ENCODE measurements at places on chromosomes 1 and 21.

DNA sequence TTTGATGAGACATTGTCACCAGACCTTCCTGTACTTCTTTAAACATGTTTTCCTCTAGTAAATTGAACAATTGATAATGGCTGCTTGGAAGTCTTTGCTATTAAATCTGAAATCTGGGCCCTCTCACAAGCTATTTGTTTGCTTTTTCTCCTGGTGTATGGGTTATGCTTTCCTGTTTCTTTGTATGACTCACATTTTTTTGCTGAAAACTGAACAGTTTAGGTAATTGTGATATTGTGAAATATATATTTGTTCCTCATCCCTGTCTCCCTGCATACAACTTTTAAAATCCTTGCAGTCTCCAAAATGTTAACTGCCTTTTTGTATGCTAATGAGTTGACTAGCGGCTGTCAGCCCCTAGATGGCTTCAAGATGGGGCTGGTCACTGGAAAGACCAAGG lies 61.6 kb downstream of the MAP3K21 start:
- no peak for DNase-seq

GRCh38 chr1:119266386-119266785 lies 102.2 kb upstream of the HAO2 start:
- DNase-seq = no peak

DNA sequence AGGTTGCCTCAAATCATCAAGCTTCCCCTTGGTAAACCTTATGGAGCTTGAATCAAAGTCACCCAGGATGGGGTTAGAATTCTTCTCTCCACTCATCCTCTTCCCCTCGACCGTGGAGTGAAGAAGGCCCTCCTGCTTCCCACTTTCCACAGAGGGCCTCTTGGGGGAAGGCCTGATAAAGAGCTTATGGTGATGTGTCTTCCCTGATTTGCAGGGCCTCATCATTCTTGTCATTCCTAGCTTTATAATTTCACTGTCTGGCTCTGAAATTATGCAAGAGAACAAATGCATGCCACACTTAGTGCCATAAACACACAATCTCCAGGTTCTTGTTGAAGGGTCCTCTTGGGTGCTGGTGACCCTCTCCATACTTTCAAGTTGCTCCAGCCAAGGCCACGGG lies 101.2 kb downstream of the HMGB4 start:
- no peak for DNase-seq

- DNase-seq = no peak
Observed at GRCh38 chr1:4602462-4603294, 51.7 kb upstream of the AJAP1 start.

GRCh38 chr21:38925923-38926322 lies 120.2 kb downstream of the ETS2 start:
- peak; percentile 91 for DNase-seq

DNA sequence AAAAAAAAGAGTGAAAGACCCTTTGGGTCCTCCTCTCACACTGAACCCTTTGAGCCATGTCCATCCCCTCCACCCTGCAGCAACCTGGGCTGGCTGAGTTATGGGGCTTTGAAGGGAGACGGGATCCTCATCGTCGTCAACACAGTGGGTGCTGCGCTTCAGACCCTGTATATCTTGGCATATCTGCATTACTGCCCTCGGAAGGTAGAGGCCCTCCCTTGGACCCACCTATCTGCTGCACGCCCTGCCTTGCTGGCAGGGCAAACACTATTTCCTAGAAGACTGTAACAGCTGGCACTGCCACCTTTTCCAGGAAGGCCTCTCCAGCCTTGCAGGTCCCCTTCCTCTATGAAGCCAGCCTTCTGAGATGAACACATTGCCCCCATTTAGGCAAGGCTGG lies 1.1 kb downstream of the SLC50A1 start:
- DNase-seq = no peak

DNA sequence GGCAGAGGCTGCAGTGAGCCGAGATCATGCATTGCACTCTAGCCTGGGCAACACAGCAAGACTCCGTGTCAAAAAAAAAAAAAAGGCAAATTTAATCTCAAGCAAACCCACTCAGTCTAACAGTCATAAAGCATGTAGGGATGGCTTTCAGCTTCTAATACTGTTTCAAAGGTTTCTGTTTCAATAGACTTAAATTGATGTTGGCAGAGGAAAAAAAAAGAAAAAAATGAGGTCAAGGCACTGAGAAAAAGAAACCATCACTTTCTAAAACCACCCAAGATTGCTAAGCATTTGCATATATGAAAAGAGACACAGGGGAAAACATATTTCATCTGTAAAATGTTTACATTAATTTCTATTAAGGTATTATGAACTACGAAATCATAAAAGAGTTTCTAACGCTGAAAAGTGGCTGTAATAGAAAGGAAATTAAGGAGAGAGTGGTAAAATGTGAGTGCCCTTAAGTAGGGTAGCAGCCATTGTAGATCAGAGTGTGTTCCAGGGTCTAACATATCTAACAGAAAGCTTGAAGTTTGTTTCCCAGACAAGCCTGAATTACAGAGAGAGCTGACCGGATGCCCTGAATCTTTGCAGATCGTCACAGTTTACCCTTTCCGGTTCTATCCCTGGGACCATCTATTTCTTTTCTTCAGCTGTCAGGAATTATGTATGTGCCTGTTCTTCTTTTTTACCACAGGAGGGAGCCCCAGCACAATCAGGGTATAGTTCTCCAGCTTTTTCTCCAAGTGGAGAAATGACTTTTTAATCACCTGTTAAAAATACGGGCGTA lies 70.0 kb downstream of the PLD5 start:
- DNase-seq = no peak

DNA sequence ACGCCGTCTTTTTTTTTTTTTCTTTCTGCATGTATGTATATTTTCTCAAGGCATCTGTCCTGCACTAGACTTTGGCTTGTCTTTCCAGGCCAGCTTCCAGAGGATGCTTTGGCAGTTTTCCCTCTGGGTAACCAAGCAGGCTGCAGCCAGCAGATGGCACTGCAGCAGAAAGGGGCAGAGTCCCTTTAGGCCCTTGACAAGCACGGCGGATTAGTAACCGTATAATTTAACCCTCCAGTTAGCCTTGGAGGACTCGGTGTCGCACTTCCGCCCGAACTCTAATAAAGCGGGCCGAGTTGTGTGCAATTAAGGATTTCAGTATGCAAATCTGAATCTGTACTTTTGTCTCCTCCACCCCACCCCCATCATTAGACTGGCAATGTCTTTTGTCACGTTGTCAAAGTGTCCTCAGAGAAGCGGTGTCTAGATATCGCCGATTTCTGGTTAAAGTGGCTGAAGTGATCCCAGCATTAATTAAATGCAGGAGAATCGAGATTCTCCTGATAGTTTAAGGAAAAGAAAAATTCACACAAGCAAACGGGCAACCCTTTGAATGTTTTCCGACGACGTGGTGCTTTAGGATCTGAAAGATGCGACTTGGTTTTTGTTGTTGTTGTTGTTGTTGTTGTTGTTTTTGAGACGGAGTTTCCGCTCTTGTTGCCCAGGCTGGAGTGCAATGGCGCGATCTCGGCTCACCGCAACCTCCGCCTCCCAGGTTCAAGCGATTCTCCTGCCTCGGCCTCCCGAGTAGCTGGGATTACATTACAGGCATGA lies 1.1 kb upstream of the TMEM167B start:
- peak; percentile 77 for DNase-seq

- DNase-seq = no peak
Observed at GRCh38 chr1:93631626-93632365, 49.8 kb downstream of the BCAR3 start.

DNA sequence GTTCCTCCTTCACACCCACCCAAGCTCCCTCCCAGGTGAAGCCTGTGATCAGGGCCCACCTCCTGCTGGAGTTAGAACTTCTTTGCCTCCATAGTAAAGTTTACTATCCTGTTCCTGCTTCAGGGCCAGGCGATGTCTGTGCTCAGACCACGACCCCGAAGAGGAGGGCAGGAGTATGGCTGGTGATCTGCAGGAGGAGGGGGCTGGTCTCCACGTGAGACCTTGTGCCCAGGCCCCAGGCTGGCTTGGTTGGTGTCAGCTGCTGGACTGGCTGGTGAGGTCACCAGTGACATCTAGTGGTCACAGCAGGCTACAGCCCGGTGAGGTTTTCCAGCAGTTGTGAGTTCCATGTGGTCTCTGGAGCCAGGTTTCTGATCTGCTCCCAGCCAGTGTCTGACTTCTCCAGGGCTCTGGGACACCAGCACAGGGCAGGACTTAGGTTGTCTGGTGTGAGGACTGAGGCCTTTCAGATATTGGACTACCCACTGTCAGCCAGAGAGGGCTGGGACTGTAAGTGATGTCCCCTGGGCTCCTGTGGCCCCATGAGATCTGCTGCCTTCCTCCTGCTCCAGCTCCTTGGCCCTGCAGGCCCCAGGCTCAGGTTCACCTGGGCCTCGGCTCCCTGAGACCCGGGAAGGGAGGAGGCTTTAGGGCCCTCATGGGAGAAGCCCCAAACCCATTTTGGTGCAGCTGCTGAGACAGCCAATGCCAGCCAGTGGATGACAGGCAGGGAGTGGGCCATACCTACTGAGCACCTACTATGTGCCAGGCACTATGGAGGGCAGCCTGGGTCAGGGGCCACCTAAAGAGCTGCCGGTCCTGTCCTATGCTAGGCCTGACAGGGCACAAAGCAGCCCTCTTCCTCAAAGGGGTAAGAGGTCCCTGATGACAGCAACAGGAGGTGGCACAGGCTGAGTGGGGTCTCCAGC lies 6.0 kb upstream of the UBL4B start:
- peak; percentile 80 for DNase-seq

DNA sequence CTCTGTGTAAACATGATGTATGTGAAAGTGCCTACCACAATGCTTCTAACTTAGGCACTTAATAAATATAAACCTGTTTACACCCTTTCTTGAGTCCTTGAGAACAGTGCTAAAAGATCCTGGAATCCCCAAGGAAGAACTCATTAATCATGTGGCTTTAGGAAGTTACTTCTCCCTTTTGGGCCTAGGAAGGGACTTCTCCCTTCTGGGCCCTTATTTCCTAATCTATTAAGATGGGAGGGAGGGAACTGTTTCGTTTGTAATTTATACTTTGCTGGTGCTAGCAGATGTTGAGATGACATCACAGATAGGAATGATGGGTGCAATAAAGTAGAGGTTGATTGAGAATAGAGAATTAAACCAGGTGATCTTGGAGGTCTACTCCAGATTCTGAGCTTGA lies 1.2 kb downstream of the BTF3L4 start:
- no peak for DNase-seq

DNA sequence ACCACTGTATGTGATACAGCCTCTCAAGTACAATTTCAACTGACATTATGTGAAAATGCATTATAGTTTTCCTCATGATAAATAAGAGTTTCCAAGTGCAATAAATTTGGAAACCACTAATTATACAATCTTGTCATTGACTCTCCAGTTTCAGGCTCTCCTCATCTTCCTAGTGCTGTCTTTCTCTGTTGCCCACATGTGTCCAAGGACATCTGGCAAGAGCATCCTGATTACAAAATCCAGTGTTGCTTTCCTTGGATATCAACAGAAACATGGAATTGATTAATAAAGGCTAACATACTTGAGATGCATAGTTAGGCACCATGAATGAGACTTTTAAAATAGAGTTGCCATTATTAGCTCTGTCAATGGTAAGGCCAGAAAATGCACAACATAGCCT lies 15.6 kb upstream of the MAP10 start:
- no peak for DNase-seq

GRCh38 chr1:22311461-22311860 lies 140.2 kb upstream of the ZBTB40 start:
- DNase-seq = no peak

- peak; percentile 89 for DNase-seq
Observed at GRCh38 chr21:46295996-46296752, 10.0 kb downstream of the YBEY start.

GRCh38 chr1:65704318-65704717 lies 88.4 kb upstream of the PDE4B start:
- DNase-seq = no peak

GRCh38 chr21:27021046-27021445 lies 54.2 kb upstream of the ADAMTS5 start:
- DNase-seq = no peak

GRCh38 chr1:71427066-71427465 lies 346.2 kb upstream of the ZRANB2 start:
- DNase-seq = no peak

- no peak for DNase-seq
Observed at GRCh38 chr1:29272147-29272907, 36.0 kb downstream of the PTPRU start.

GRCh38 chr1:208985231-208985630 lies 598.3 kb upstream of the CAMK1G start:
- no peak for DNase-seq

DNA sequence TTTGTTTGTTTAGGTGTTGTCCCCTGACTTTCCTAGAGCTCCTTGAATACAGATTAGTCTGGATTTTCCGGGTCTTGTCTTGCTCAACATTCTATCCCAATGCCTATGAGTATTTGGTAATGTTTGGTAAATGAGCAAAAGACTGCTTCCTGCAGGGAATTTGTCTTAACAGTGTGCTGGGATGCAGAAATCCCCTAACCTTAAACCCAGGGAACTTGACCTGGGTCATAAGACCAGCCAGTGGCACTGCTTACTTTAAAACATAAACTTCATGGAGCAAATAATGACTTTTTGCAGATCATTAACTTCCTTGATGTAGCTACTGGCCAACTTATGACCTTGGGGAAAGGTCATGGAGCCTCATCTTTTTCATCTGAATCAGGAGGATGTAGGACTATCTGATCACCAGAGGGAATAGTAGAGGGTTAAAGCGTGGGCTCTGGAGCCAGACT lies 27.2 kb downstream of the TCEANC2 start:
- no peak for DNase-seq

DNA sequence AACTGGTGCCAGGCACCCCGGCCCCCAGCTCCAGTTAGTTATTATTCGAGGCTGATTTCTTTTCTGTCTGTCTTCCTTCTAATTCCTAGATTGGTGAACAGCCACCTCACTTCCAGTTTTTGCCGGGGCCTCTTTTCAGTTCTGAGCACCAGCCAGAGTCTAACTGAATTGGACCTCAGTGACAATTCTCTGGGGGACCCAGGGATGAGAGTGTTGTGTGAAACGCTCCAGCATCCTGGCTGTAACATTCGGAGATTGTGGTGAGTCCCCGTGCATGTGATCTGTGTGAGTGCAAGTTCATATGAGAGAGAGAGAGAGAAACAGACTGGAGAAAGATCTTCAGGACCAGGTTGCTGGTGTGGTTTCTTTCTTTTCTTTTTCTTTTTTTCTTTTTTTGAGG lies 13.5 kb downstream of the NLRP3 start:
- no peak for DNase-seq

DNA sequence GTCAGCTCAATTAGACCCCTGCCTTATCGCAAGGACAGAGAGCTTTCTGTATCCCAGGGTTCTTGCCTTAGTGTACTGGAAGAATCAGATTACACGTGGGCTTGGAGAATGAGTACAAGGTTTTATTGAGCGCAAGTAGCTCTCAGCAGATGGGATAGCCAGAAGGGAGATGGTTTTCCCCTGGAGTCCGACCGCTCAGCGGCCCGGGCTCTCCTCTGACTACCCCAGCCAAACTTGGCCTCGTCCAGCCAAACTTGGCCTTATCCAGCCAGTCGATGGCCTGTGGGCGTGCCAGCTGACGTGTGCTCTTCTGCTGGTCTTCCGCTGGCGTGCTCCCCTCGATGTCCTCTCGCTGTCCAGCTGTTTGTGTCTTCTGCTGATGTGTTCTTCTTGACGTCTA lies 136.9 kb downstream of the SYT14 start:
- no peak for DNase-seq

All from femur (tissue), 1 donor.